ENCODE measurements at places on chromosomes 4 and X. TPM values are rescaled to one million over a fixed set of nuclear protein-coding genes. Genes with fewer than 3 reads are reported as not detected.
A peak's percentile ranks its signal among the peaks of the same experiment; 100 is the strongest.

GRCh38 chr4:130172156-130172555 lies 1076.2 kb downstream of the C4orf33 start:
- no peak for DNase-seq

- DNase-seq: no peak
Observed at GRCh38 chrX:11687157-11687556, 21.4 kb upstream of the ARHGAP6 start.

DNA sequence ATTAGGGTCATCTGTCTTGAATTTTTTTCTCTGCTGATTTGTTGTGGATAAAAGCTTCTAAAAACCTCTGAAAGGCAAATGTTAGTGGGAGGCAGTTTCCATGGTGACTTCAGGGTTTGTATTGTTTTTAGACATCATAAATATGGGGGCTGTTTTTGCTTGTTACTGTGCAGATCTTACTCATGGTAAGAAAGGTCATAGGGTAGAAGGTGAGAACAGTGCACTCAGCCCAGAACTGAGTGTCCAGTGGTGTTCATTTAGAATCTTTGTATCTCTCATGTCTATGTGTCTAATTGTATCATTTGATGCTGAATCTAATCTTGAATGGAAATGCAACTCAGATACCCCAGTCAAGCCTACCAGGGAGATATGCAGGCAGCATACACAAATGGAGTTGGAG lies 609.8 kb downstream of the ZNF674 start:
- no peak for DNase-seq

GRCh38 chr4:13892739-13893105 lies 265.2 kb upstream of the BOD1L1 start:
- DNase-seq: no peak

- no peak for DNase-seq
Observed at GRCh38 chr4:183797445-183798300, 107.4 kb upstream of the STOX2 start.

DNA sequence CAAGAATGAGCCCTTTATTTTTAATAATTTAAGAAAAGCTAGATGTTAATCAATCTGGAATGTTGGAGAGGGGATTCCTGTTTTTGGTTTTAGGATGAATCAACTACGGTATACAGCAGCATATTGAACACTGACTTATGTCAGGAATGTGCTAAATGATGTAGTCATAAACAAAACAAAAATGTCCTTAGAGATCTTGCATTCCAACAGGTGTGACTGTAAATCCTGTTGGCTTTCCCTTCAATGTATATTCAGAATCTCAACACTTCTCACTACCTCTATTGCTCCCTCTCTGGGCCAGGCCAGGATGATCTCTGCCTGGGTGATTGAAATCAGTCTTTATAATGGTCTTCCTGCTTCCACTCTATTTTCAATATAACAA lies 37.8 kb upstream of the BDH2 start:
- DNase-seq: no peak

- no peak for DNase-seq
Observed at GRCh38 chrX:105229146-105229545, 8.7 kb upstream of the TEX13A start.

DNA sequence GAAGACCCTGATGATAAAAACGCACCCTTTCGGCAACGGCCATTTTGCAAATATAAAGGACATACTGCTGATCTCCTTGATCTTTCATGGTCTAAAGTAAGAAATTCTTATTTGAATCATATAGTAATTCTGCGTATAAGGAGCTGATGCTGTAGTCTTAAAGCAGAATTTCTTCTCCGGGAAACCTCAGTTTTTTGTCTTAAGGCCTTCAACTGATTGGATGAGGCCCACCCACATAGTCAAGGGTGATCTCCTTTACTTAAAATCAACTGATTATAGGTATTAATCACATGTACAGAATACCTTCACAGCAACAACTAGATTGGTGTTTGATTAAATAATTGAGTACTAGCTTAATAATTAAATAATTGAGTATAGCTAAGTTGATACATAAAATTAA lies 62.8 kb upstream of the DOCK11 start:
- no peak for DNase-seq

- DNase-seq: no peak
Observed at GRCh38 chrX:120372667-120373370, 10.9 kb downstream of the ATP1B4 start.

GRCh38 chrX:120316587-120317283 lies 5.5 kb upstream of the TMEM255A start:
- DNase-seq: no peak

- DNase-seq: no peak
Observed at GRCh38 chrX:9231491-9231890, 197.6 kb upstream of the FAM9B start.

DNA sequence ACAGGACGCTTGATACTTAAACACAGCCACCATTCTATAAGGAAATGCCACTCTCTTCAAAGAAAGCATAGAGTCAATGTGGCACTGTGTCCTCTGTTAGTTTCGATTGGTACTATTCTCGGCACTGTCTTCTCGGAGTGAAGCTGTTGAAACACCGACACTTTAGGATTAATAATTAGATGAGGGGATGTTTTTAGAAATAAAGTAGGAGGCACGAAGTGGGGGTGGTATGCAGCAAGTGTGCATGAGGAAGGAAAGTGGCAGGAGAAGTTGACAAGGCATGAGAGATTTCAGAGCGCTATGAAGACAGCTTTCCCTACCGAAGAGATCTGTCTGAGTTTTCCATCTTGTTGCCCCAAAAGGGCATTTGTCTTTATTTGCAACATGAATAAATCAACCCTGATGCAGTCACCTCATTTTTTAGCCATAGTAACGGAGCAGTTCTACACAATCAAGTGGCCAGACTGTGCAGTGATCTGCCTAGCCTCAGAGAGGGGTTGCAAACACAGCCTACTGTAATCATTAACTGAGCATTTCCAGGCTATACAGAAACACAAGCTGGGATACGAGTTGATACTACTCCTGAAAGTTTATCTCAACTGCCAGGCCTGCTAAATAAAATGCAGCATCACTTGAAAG lies 8.3 kb downstream of the GPRIN3 start:
- DNase-seq: no peak

DNA sequence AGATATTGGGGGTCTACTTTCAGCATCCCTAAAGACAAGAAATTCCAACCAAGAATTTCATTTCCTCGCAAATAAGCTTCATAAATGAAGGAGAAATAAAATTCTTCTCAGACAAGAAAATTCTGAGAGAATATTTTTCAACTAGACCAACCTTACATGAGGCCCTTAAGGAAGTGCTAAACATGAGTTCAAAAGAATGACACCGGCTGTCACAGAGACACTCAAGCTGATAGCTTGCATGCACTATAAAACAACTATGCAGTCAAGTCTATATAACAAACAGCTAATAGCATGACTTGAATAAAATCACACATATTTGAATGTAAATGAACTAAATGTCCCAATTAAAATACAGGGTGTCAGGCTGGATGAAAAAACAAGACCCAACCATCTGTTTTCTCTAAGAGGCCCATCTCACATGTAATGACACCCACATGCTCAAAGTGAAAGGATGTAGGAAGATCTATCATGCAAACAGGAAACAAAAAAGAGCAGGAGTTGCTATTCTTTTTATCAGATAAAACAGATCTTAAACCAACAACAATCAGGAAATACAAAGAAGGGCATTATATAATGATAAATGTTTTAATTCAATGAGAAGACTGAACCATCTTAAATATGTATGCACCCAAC lies 27.2 kb downstream of the FAAH2 start:
- no peak for DNase-seq

GRCh38 chr4:123941306-123941705 lies 544.7 kb downstream of the SPRY1 start:
- DNase-seq: no peak

- DNase-seq: no peak
Observed at GRCh38 chr4:76270244-76271175, 19.0 kb downstream of the FAM47E start.

GRCh38 chr4:146134761-146135445 lies 40.6 kb upstream of the LSM6 start:
- peak; percentile 80 for DNase-seq

DNA sequence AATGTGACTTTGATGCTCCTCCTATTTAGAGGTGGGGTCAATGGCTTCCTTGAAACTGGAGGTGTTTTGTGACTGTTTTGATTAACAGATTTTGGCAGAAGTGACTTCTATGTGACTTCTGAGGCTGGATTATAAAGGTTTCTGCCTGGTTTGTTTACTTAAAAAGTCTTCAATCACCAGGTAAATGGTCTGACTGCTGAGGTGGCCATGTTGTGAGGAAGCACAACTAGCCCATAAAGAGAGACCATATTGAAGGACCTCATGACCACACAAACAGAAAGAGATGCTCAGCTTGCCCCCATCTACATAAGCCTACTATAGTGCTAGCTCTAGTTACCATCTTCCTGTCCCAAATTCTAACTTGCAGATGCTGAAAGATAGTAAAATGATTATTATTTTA lies 14.3 kb upstream of the LSM6 start:
- DNase-seq: no peak

DNA sequence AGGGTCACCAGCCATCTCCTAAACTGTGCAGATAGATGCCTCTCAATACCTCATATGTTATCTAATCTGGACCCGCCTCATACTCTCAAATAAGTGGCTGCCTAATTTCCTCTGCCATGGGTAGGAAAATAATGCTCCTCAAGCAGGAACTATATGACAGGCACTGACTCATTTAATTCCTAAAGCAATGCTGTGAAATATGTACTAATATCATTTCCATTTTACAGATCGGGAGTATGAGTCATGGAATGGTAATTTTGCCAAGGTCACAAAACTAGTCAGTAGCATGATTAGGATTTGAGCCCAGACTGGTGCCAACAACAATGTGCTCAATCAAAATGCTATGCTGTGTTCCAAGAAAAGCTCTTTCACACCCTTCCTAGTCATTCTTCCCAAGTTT lies 3.0 kb upstream of the NXT2 start:
- no peak for DNase-seq

- DNase-seq: no peak
Observed at GRCh38 chr4:20044502-20044911, 207.2 kb upstream of the SLIT2 start.

GRCh38 chrX:123962006-123962467 lies 531 bp downstream of the STAG2 start:
- no peak for DNase-seq

DNA sequence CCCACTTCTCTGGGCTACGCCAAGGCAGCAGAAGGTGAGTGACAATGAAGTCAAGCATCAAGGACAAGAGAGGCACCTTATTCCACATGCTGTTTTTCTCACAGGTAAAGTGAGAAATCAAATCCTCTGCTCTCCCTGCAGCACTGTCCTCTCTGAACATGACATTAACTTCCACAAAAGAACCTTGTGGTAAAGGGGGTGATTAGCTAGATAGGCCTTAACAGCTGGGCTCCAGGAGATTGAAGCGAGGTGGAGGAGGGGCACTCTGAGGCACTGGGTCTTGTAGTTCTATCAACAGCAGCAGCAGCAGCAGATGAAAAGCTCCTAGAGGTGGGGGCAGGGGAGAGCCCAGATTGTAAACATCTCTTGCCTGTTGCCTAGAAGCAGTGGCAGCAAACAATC lies 96.8 kb upstream of the CXXC4 start:
- DNase-seq: no peak

- no peak for DNase-seq
Observed at GRCh38 chr4:125551466-125551865, 236.7 kb downstream of the FAT4 start.

GRCh38 chrX:115906276-115906675 lies 264.3 kb upstream of the AGTR2 start:
- DNase-seq: no peak

DNA sequence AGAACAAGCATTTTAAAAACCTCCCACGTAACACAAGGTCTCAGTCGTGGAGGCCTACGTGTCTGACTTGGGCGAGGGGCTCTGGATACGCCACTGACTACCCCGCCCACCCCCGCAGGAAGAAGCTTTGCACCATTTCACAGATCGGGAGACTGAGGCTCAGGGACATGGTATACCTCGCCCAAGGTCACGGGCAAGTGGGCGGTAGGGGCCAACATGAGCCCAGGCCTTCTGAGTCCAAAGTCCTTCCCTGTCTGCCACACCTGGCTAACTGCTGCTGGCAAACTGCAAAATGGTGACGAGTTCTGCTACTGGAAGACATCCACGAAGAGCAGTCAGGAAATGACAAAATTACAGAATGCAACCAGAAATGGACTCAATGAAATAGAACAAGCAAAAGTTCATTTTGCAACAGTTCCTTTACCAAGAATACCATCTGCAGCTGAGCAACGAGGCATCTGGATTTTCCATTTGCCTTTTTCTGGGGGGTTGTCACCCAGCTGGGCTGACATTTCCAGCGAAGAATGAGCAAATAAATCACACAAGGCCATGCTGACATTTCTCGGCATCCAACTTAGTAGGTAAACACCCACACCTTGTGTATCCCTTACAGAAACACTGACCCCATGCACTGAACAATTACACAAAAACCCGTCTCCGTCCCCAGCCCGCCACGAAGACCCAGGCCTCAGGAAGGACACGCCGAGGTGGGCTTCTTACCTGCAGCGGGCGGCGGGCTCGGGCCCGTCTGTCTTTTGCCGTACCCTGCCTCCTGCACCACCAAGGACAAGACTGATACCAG lies 70.2 kb upstream of the AFAP1 start:
- DNase-seq: no peak

GRCh38 chrX:24996096-24996709 lies 19.6 kb downstream of the ARX start:
- no peak for DNase-seq

- no peak for DNase-seq
Observed at GRCh38 chrX:960821-961220, 251.6 kb downstream of the CRLF2 start.

DNA sequence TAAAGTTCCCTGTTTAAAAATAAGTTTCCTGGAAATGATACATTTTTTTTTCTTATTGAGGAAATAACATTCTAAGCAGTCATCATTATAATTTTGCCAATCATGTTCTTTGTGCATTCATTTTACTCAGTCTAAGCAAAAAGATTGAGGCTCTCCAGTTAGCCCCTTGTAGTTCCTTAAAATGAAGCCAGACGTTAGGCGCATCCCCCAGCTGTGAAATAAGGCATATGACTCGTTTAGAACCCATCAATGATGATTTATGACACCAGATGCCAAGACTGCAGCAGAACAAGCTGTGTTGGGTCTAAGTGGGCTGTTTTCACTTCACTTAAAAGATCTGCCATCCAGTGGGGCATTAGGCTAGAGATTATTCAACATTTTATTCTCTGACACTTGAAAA lies 17.0 kb downstream of the PDGFC start:
- no peak for DNase-seq

DNA sequence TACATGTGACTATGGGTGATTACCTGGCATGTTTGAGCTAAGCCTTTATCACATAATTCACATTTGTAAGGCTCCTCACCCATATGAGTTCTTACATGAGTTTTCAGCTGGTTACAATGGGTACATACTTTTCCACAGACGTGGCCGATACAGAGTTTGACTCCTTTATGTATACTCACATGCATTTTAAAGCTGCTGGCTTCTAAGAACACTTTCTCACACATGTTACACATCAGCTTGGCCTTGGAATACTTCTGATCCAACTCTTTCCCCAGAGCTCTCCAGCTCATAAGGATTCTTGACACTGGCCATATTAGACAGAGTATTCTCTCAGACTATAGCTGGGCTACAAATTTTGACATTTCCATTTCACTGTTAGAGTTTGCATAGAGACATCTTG lies 66.3 kb downstream of the TAB3 start:
- DNase-seq: no peak

The COL25A1 gene
- total RNA-seq: 2.5 TPM

The MAGEA11 gene
- total RNA-seq: not detected

The JAKMIP1 gene
- not detected for total RNA-seq

The TSPAN7 gene
- total RNA-seq: 8.1 TPM

The MAGEA8 gene
- not detected for total RNA-seq

The NHSL2 gene
- 1.3 TPM for total RNA-seq

The XAGE2 gene
- total RNA-seq: not detected

The FAM13A gene
- total RNA-seq: 70.2 TPM

The ZAR1 gene
- total RNA-seq: not detected

The RXFP1 gene
- total RNA-seq: 1.1 TPM

Measured in left lobe of liver (tissue), 2 donors.